ENCODE measurements at places on chromosomes 16 and 17.

DNA sequence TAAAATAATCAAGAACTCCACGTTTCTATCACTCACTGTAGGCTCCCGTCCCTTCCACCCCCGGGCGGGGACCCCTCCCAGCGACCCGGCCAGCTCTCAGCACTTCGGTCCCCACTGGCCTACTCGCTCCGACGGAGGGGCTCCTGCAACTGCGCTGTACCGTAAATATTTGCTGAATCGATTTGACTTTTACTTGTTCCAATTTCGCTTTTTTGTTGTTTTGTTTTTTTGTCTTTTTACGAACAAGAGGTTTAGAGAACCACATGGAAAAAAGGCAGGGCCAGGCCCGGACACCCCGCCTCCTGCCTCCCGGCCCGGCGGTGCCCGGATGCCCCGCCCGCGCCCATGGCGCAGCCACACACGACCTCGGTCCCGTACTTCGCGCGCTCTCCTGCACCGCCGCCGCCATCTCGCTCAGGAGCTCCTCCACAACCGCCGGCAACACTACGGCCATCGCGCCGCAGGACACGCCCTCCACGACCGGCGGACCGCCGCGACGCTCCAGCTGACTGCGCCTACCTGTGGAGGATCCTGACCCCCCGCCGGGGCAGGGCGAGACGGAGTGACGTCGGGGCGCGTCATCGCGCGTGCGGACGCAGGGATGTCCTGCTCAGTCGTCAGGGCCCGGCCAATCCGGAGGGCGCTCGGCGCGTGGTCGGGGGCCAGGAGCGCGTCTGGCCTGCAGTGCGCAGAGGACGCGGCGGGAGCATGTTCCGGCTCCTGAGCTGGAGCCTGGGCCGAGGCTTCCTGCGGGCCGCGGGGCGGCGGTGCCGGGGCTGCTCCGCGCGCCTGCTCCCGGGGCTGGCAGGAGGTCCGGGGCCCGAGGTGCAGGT, at the start of the genes TTC19 and ZSWIM7:
Gene TTC19 (plus strand): TSS at position 684 of the 833 bp plus-strand sequence. CDS start 25 bp downstream, at position 709.
Gene ZSWIM7 (minus strand): TSS at position 564 of the 833 bp plus-strand sequence. CDS start 110 bp downstream, at position 454.
- peak; percentile 83 for DNase-seq

DNA sequence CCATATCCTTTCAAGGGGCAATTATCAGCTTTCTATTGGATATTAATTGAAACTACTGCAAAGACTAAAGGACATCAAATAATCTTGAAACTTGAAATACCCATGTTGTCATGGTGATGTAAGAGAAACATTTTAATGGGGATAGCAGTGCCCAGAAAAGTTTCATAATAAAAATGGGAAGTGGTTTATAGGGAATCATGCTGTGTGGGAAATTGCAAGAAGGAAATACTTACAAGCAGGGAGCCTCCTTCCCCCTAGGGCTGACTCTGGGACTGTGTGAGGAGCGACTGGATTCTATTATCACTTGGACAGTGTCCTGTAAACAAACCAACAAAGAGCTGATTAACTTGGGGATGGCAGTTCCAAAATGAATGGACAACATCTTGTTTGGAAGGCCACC, 1393.1 kb upstream of the GOT2 start:
- no peak for DNase-seq

DNA sequence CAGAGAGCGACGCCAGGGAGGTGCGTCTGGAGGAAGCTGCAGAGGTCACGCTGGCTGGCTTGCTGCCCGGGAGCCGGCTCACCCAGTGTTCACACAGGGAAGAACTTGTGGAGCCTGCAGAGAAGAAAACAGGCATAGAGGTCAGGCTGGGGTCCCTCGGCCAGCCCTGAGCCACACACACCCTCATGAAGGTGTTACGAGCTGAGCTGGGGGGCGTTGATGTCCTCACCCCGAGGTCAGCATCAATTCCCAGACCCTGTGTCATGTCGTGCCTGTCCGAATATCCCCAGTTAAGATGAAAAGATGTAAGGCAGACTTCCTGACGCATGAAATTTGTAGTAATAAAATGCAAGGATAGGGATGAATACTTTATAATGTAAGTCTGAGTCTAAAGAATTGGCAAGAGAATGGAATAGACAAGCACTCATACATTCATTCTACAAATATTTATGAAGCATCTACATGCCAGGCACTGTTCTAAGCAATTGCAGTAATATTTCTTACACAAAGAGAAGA, 77.1 kb downstream of the USP31 start:
- DNase-seq = no peak

- no peak for DNase-seq
Measured at GRCh38 chr16:50712560-50712898, 19.1 kb downstream of the NOD2 start.

DNA sequence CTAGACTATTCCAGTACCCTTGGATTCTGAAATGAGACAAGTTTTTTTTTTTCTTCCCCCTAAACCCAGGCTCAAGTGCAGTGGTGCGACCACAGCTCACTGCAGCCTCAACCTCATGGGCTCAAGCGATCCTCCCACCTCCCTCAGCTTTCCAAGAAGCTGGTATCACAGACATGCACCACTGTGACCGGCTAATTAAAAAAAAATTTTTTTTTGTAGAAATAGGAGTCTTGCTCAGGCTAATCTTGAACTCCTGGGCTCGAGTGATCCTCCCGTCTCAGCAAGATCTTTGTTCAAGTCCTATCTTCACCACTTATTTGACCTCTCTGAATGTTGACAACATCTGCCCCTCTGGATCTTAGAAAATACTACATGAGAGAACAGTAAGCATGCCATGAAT, 26.6 kb upstream of the CORO6 start:
- DNase-seq = no peak

- DNase-seq = peak; percentile 13
Measured at GRCh38 chr16:1057252-1057932, 15.2 kb upstream of the SSTR5 start.

- DNase-seq = no peak
Measured at GRCh38 chr17:1783271-1783670, 21.4 kb downstream of the SERPINF1 start.

Measured in memory B cell (primary cell).